ENCODE measurements at places on chromosomes 12 and 14.
A peak's percentile ranks its signal among the peaks of the same experiment; 100 is the strongest.

DNA sequence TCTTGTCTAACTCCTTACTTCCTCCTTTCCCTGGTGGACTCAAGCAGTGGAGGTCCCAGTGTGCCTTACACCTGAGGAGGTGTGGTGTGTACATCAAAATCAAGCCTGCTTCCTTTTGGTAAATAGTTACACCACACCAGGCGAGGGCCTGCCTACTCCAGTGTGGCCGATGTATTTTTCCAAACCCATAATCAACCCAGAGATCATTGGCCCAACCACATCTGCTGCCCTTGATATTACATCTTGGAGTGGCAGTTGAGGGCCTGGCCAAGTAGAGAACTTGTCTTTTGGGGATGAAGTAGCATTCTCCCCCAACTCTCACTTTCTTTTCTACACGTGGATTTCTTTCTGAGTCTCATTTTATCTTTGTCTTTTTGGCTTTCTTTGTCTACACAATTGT is 187.4 kb downstream of the EFCAB11 start:
- DNase-seq, result no peak

DNA sequence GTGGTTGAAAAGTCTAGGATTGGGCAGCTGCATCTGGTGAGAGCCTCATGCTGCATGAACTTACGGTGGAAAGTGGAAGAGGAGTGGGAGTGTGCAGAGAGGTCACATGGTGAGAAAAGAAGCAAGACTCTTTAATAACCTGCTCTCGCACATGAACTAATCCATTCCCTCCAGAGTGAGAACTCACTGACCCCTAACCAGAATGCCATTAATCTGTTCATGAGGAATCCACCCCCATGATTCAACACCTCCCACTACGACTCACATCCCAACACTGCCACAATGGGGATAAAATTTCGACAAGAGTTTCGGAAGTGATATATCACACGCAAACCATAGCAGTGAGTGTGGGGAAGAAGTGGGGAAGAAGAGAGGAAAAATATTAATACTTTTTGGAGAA is 377.4 kb downstream of the NAV3 start:
- peak; percentile 33 for DNase-seq

DNA sequence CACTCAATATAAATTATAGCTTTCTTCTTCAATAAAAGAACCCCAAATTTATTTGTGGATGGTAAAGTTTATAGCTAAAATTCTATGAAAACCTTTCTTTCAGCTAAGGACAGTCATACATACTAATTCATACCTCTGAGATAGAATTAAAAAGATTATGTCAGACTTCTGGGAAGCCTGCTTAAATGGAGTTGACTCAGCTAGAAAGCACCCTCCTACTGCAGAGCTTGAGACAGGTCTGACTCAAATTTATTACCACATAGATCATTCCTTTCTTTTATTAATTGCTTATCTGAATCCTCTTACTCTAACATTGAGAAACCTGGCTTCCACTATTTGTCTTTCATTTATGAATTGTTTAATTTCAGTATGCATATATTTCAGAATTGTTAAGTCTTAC is 1007.0 kb upstream of the LRFN5 start:
- DNase-seq, result peak; percentile 2

DNA sequence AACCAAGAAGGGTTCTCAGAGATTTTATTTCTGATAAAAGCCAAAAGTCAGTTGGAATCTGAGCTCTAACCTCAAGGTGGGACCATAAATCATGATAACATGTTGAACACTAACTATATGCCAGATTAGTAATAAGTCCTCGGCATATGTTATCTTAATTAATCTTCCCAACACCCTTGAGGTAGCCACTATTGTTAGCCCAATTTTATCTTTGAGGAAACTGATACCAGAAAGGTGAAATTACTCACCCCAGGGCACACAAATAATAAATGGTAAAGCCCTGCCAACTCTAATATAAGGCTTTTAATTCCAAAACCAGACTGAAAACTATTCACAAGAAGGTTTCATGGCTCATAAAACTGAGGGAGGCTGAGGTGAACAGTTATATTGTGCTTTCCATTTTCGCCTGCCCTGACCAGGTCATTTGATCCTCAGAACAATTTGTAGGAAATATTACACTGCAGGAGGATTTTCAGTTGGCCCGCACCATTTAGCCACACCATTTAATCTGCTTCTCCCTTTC is 16.1 kb upstream of the NUAK1 start:
- no peak for DNase-seq

- no peak for DNase-seq
Observed at GRCh38 chr12:129138776-129139175, 285.5 kb downstream of the GLT1D1 start.

DNA sequence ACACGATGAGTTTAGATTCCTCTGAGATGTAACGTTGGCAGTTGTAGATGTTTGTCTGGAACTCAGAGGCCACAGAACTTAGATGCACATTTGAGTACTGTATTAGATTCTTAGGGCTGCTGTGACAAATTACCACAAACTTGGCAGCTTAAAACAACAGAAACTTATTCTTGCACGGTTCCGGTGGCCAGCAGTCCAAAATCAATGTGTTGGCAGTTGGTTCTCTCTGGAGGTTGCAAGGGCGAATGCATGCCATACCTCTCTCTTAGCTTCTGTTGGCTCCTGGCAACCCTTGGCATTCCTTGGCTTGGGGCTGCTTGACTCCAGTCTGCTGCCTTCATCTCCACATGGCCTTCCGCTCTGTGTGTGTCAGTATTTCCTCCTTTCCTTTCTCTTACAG is 118.9 kb downstream of the C12orf75 start:
- DNase-seq, result no peak

DNA sequence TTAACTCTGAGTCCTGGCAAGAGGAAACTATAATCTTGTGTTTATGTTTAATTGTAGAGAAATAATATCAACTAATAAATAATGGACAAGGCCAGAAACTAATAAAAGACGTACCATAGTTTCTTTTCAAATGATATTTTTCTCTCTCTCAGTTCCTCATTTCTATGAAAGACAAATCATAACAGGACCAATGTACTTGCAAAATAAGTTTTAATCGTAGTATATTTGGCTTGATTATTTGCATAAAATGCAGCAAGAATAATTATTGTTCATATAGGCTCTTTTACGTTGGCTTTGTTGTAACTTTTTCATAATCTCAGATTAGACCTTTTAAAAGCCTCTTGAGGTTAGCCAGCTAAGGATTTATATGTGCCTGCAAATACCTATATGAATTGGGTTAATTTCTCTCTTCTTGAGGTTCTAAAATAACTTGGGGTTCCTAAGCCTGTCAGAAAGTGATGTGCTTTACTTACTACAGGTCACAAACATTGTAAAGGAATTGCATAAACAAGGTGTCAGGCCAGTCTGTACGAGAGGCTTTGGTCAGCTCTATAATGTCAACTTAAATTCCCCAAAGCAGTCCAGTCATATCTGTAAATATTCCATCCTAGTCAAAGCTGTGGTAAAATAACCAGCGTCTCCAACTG is 152.8 kb upstream of the PTPRQ start:
- DNase-seq, result no peak

GRCh38 chr12:1798641-1799020 is 21.7 kb upstream of the LRTM2 start:
- DNase-seq, result no peak

DNA sequence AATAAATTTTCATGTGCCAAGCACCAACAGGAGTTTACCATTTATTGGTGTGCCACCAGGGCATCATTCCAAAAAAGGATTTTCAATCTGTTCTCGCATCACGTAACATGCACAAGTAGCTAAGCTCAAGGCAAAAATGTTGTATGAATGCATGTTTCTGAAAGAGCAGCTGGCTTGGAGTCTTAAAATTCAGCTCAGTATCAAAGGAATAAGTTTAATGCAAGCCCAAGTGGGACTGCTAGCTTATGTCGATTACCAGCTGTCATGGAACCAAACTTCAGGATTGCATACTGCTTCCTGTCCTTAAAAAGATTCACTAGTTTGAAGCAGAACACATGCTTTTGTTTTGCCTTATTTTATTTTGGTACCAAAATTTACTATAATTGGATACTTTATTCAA is 437.0 kb downstream of the FSCB start:
- no peak for DNase-seq

DNA sequence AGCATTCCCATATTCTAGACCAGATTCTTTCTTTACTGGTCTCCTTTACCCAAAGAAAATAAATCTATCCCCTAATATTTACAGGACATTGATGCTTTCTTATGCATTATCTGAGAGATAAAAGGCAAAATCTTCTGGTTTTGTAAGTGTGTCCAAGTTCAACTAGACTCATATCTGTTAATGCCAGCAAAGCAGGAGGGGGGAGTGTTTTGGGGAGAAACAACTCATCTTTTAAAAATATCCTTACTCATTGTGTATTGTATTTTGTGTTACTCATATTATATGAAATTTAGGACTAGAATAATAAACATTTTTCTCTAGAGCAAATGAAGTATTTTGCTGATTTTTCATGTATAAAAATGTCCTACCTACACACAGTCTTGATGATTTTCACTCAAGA is 54.8 kb downstream of the SAMD4A start:
- DNase-seq, result peak; percentile 60

DNA sequence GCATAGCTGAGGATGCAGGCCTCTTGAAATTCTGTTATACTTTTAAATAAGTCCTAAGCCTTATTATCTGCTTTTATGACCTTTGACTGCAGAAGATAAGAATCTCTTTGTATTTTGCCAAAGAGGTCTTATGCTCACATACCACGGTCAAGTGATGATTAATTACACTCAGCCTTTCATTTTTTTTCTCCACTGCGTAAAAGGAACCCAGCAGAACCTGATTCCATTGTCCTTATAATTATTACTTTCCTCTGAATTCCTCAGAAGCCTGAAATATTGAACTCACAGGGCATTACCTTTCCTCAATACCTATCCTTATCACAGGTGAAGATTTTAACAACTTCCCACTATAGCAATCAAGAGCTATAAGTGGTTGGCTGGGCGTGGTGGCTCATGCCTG is 498.7 kb upstream of the RPL10L start:
- DNase-seq, result no peak

DNA sequence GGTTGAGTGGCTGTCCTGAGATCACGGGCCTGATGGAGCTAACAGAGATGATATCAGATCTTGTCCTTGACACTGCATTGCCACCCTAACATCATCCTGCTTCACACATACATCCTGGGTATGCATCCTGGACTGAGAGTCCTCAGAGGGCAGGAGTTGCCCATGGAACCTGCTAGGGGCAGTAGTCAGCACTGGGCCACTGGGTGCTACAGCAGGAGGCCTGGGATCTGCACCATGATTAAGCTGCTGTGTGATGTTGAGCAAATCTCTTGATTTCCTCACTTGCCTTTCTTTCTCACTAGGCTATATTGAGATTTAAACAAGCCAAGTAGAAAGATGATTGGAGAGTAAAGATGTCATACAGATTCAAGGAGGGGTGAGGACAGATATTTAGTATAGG is 22.1 kb upstream of the EIF4B start:
- peak; percentile 52 for DNase-seq

- peak; percentile 80 for DNase-seq
Observed at GRCh38 chr12:10634427-10634826, 21.0 kb upstream of the MAGOHB start.

DNA sequence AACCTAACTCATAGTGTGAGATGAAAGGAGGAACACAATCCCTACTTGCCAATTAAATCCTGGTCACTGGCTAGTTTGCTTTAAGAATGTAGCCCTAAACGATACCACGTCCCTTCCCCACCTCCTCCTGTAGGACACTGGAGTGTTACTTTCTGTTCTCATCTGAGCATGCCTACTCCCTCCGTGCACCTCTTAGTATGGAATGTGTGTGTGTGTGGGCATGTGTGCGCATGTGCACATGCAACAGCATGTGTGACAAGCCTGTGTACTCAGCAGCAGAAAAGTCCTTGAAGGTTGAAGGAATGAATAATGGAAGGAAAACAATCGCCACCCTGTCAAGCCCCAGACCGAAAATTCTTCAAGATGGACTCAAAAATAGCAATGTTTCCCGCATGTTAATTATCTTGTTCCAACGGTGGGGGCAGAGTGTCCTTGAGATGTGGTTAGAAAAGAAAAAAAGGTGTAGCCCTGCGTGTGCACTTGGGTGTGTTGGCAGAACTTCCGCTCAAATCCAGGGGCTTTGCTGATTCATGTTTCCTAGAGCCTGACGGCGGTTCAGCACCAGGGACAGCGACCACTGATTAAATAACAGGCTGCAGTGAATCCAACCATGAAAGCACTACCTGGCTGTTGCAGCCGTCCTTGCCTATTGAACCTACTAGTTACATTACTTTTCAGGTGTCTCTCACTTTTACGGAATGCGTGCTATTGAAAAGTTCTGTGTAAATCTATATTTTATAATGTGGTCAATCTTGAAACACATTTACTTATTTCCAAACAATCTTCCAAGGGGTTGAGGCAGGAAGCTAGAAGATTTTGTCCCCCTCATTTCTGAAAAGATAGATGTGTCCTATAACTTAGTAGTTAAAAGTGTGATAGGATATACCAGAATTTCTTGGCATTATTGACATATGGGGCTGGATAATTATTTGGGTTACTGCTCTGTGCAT is 79.8 kb downstream of the SRRM4 start:
- DNase-seq, result peak; percentile 47

DNA sequence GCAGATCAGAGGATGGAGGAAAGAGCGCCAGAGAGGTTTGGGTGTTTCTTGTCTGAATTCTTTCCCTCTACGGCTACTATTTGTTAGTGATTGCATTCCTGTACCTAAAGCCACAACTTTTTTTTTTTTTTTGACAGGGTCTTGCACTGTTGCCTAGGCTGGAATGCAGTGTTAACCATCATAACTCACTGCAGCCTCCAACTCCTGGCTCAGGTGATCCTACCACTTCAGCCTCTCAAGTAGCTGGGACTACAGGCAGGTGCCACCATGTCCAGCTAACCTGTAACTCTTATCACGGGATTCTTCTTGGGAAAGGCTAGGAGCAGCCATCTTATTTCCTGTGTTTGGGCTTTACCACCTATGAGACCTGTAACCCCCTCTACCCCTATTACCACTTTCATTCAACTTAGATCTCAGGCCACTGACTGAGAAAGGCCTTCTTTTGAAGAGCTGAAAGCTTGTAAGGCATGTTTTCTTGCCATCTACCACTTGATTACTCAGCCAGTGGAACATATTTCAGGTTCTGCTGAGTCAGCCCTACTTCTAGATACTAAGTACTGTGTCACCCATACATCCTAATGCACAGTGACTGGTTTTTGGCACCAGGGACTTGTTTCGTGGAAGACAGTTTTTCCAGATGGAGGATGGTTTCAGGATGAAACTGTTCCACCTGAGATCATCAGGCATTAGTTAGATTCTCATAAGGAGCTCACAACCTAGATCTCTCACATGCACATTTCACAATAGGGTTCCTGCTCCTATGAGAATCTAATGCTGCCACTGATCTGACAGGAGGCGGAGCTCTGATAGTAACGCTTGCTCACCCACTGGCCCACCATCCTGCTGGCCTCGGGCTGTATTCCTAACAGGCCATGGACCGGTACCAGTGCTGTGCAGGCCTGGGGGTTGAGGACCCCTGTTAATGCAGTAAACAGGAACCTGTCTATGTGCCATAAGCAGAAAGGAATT is 6.9 kb downstream of the VEZT start:
- DNase-seq, result peak; percentile 91

- peak; percentile 56 for DNase-seq
Observed at GRCh38 chr14:21241218-21241819, 27.9 kb downstream of the HNRNPC start.

Data from GM23248 (cell line).